ENCODE measurements at places on chromosomes 3 and 15. TPM values are rescaled to one million over a fixed set of nuclear protein-coding genes. Genes with fewer than 3 reads are reported as not detected.

GRCh38 chr3:115804200-115804599 lies 180.9 kb downstream of the GAP43 start:
- H3K4me1 ChIP-seq = no peaks in the 10 kb centered on the region
- H3K36me3 ChIP-seq = no peaks in the 10 kb centered on the region
- H3K27ac ChIP-seq = no peak overlapping the region
- no peak overlapping the region for H3K4me3 ChIP-seq
- no peak for DNase-seq

ANKRD63 gene
- not detected for total RNA-seq

DNA sequence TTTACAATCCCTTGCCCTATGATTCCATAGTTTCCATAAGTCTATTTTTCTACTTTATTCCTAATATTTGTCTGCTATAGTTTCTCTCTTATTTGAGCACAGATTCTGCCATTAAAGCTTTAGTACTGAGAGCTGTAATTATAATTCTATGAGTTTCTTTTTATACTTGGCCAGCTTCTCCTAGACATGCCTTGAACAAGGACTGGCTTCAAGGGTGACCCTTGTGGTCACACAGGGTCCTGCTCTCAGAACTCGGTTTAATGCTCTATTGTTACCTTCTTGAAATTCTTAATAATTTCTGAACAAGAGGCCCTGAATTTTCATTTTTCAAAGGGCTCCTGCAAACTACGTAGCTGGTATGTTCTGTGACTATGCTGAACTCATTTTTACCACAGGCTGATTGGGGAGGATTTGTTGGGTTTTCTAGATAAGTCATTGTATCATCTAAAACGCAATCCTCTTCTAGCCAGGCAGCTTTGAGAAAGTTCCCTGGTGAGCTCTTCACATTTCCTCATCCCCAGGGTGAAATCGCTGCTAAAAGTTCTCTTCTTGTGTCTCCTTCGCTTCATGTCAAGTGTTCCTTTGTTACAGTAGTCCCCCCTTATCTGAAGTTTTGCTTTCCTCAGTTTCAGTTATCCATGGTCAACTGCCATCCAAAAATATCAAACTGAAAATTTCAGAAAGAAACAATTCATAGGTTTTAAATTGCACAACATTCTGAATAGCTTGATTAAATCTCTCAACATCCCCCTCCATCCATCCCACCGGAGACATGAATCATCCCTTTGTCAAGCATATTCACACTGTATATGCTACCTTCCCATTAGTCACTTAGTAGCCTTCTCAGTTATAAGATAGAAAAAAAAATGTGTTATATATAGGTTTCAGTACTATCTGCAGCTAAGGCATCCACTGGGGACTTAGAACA lies 12.6 kb upstream of the PLCL2 start:
- H3K27me3 ChIP-seq = no peaks in the 10 kb centered on the region
- no peaks in the 10 kb centered on the region for H3K36me3 ChIP-seq
- no peak overlapping the region for H3K4me3 ChIP-seq

GRCh38 chr3:66270701-66271100 lies 49.9 kb downstream of the SLC25A26 start:
- H3K4me3 ChIP-seq = no peak overlapping the region
- H3K4me1 ChIP-seq = no peaks in the 10 kb centered on the region
- no peak overlapping the region for H3K27ac ChIP-seq
- no peaks in the 10 kb centered on the region for H3K27me3 ChIP-seq
- no peak for DNase-seq

TMEM42 gene
- total RNA-seq = 18.1 TPM

FOXB1 gene
- total RNA-seq = not detected

XCR1 gene
- total RNA-seq = not detected

DNA sequence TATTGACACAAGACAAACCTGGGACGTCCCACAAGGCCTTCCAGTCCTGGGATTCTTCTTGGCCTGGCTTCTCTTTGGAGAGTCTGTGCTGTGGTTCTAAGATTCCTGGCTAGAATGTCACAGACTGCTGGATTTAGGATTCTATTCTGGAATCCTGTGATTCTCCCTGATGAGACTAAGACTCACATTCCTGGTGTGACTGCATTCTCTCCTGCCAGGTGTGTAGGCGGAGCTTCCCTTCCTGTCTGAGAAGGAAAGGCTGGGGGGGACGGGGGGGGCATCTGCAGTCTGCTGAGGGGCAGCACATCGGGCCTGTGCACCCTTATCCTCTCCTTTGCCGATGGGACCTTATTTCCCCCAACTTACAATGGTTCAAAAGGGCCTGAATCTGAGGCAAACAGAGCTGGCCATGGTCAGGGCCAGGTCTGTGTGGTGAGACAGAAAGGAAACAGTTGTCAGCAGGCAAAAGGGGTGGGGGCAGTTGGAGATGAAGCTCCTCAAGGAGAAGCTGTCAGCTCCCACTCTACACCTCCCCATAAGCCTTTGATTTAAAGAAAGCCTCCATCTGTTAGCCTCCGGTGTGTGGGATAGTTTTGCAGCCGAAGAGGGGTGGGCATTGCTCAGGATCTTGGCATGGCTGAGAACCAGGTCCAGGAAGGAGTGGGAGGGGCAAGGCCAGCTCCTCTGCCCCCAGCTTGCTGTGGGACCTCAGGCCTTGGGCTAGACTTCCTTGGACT lies 30.9 kb downstream of the VIPR1 start:
- H3K27ac ChIP-seq = no peak overlapping the region
- DNase-seq = no peak
- no peaks in the 10 kb centered on the region for H3K4me1 ChIP-seq
- H3K27me3 ChIP-seq = no peaks in the 10 kb centered on the region

- peak; percentile 60 for DNase-seq
- H3K4me3 ChIP-seq = no peak overlapping the region
- H3K27me3 ChIP-seq = no peaks in the 10 kb centered on the region
These were observed 27.2 kb downstream of the LINGO1 start for GRCh38 chr15:77605547-77605946.

DNA sequence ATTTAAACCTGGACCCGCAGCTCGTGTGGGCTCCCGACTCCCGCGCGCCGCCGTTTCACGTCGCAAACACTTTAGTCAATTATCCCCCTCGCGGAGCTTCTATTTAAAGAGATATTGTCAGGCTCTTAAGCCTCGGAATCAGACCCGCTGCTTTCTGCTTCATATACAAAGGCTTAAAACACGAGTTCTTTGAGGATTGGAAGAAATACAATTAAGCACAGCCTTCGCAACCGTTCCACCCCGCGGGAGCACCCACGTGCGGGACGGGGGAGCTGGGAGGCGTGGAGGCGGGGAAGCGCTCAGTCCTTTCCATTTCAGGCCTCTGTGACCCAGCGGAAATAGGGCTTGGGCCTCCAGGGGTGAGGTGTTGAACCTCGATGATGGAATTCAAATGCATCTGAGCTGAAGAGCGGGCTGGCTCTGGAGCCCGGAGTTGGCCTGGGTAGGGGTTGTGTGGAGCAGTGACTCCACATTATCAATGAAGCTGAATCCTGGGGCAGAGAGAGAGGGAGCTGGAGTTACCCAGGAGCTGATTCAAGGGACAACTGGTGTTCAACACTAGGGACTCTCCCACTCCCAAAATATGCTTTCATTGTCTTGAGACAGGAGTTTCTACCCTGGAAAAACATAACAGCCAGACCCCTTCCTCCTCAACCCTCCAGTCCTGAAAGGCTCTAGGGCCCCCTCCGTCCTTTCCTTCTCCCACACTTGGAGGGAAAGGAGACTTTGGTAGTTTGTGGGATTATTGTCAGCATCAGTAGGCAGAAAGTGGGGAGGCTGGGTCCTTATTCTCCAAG lies 2.4 kb downstream of the ANKRD63 start:
- no peak overlapping the region for H3K27ac ChIP-seq
- peaks cover 30% of the 10 kb centered on the region for H3K4me1 ChIP-seq
- H3K4me3 ChIP-seq = no peak overlapping the region
- H3K27me3 ChIP-seq = no peaks in the 10 kb centered on the region
- no peak for DNase-seq

POTEB gene
- not detected for total RNA-seq

- peaks cover 26% of the 10 kb centered on the region for H3K4me1 ChIP-seq
- H3K36me3 ChIP-seq = no peaks in the 10 kb centered on the region
- no peak overlapping the region for H3K4me3 ChIP-seq
- no peaks in the 10 kb centered on the region for H3K27me3 ChIP-seq
- H3K27ac ChIP-seq = no peak overlapping the region
These were observed 3.9 kb downstream of the HSPBAP1 start for GRCh38 chr3:122789585-122790273.

- no peaks in the 10 kb centered on the region for H3K27me3 ChIP-seq
- H3K4me1 ChIP-seq = no peaks in the 10 kb centered on the region
- no peak overlapping the region for H3K4me3 ChIP-seq
- H3K27ac ChIP-seq = peak overlapping the region; percentile 9
- no peak for DNase-seq
- H3K36me3 ChIP-seq = no peaks in the 10 kb centered on the region
These were observed 49.0 kb upstream of the SLC4A7 start for GRCh38 chr3:27533261-27533607.

DNA sequence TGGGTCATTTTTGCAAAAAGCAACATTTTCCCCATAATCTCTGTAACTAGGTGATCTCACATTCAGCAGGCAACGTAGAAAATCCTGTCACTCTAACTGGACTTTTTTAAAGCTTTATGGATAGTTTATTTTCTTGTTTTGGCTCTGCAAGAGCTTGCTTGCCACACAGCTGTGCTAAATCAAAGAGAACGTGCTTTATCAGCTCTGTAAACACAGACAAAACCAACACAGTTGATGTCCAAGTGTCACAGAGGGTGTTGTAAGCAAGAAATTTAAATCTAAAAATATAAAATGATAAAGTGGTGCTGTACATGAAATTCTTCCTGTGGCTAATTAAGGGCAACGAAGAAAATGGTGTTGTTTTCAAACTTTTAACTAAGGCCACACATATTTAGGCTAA lies 97.5 kb upstream of the STAC start:
- no peaks in the 10 kb centered on the region for H3K4me1 ChIP-seq
- no peaks in the 10 kb centered on the region for H3K27me3 ChIP-seq
- no peaks in the 10 kb centered on the region for H3K36me3 ChIP-seq
- H3K27ac ChIP-seq = no peak overlapping the region

DNA sequence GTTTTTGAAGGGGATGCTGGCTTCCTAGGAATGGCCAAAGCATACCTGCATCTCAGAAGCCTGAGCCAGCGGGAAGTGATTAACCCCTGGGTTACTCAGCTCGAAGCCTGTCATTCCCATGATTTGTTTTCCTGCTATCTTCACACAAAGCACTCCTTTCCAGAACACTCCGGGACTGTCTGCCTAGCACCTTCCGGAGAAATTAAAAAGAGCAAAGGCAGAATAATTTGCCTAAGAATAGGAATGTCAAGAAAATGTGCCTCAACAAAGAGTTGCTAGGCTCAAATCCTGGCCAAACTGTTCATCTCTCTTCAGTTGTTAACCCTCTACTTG lies 34.1 kb downstream of the TPM1 start:
- no peak overlapping the region for H3K27ac ChIP-seq
- H3K27me3 ChIP-seq = no peaks in the 10 kb centered on the region
- H3K4me1 ChIP-seq = peaks cover 16% of the 10 kb centered on the region
- DNase-seq = no peak
- H3K36me3 ChIP-seq = no peaks in the 10 kb centered on the region
- no peak overlapping the region for H3K4me3 ChIP-seq
